ENCODE measurements at places on chromosomes 13 and 19.

GRCh38 chr19:55115446-55116065, 1.9 kb downstream of the PPP1R12C start:
- DNase-seq, result no peak

GRCh38 chr13:108919036-108919907, 289.9 kb downstream of the MYO16 start:
- no peak for DNase-seq

GRCh38 chr19:3565139-3565538, 7.6 kb upstream of the HMG20B start:
- DNase-seq, result no peak

- no peak for DNase-seq
Observed at GRCh38 chr13:19266979-19267378, 85.4 kb upstream of the TUBA3C start.

DNA sequence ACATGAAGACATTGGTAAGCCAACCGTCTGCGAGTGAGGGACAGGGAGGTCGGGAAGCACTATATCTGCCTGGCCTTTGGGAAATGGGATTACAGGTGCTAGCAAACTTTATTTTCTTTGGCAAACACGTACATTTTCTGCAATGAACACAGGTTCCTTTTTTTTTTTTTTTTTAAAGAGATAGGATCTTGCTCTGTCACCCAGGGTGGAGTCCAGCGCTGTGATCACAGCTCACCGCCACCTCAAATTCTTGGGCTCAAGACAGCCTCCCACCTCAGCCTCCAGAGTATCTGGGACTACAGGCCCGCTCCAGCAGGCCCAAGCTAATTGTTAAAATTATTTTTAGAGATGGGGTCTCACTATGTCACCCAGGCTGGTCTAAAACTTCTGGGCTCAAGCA, 24.2 kb downstream of the ELAVL1 start:
- DNase-seq, result no peak

DNA sequence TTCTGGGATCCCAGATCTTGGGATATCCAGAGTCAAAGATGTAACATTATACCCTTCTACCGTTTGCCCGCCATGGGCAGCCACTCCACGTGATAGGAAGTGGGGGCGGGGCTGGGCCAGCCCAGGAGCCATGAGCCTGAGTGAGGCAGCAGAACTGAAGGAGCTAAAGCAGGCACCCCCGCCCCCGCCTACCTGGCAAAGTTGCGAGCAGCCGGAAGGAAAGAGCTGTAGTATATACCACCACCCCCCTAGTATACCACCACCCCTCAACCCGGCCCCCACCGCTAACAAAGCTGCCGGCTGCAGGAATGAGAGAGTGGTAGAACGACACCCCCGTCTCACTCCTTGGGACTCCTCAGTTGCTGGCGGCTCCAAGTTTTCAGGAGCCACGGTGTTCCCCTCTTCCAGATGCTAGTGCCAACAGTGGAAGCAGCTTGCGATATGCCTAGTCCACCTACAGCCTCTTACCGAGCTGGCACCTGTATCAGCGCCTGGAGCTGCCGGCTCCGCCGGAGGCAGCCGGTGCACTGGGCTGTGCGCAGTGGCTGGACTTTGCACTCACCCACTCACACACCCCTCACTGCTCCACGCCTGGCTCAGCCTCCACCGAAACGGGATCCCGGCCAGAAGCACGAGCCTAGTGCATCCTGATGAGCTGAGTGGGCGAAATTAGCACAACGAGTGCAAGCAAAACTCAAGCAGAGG, 230.7 kb upstream of the PRR20A start:
- DNase-seq, result no peak

DNA sequence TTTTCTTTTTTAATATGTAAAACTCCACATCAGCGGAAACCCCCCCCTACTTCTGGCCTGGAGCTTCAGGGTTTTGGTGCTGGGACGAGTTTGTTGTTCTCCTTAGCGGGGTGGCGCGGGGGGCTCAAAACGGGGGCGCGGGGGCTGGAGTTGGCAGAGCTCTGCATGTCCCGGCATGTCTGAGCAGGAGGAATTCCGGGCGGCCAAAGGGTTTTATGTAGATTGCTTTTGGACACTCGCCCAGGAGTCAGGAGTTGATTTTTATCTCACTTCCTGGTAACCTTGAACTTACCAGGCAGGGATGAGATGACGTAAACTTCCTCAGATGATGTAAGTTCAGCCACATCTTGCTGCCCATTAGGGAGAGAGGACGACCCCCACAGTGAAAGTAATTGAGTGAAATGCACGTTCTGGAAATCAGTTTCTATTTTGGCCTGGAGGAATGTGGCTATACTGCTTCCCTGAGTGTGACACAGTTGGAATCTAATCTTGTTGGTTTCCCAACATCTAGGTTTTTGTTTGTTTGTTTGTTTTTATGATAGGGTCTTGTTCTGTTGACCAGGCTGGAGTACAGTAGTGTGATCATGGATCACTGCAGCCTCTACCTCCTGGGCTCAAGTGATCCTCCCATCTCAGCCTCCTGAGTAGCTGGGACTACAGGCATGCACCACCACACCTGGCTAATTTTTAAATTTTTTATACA, 21.0 kb upstream of the GDF15 start:
- no peak for DNase-seq

- DNase-seq, result peak; percentile 16
Observed at GRCh38 chr19:30312582-30313352, 59.4 kb upstream of the ZNF536 start.

GRCh38 chr13:111286162-111286561, 34.3 kb upstream of the TEX29 start:
- no peak for DNase-seq

- DNase-seq, result peak; percentile 7
Observed at GRCh38 chr13:30618186-30618929, 638 bp downstream of the USPL1 start.

DNA sequence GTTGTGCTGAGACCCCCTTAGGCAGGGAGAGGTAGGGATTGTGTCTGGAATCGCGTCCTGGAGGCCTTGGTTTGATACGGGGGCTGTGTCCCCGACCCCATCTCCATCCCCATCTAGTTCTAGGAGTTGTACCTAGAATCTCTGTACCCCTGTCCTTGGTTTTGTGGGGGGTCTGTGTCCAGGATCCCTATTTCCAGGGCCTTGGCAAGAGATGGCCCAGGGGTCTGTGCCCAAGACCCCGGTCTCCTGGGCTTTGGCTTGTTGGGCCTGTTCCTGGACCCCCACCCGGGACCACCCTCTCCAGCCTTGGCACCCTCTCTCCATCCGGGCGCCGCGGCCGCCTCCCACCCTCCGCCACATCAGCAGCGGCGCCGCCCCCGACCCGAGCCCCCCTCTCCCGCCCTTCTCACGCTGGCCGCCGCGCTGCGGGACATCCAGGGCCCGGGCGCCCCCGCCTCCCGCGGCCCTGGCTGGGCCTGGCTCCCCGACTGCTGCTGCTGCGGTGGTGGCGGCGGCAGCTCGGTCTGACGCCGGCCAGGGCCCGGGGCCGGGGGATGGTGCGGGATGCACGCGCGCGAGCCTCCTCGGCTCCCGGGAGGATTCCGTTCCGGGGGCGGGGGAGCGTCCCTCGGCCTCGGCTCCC, at the start of gene NUMBL:
NUMBL (minus strand) TSS at position 602 of the 643 bp plus-strand sequence; CDS start at position 434, 168 bp downstream.
- no peak for DNase-seq

GRCh38 chr19:53877361-53877766, 4.6 kb upstream of the PRKCG start:
- no peak for DNase-seq

DNA sequence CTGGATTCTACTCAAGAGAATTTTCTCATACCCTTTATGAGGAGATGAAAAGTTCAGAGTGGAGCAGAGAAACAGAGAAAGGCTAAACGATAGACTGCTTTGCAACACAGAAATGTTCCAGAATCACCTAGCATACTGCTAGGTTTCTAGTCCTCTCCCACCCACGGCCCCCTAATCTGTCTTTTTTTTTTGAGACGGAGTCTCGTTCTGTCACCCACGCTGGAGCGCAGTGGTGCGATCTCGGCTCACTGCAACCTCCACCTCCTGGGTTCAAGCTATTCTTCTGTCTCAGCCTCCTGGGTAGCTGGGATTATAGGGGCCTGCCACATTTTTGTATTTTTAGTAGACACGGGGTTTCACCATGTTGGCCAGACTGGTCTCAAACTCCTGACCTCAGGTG, 4.8 kb downstream of the SUGP2 start:
- DNase-seq, result no peak

- peak; percentile 36 for DNase-seq
Observed at GRCh38 chr19:632579-633067, 714 bp downstream of the POLRMT start.

DNA sequence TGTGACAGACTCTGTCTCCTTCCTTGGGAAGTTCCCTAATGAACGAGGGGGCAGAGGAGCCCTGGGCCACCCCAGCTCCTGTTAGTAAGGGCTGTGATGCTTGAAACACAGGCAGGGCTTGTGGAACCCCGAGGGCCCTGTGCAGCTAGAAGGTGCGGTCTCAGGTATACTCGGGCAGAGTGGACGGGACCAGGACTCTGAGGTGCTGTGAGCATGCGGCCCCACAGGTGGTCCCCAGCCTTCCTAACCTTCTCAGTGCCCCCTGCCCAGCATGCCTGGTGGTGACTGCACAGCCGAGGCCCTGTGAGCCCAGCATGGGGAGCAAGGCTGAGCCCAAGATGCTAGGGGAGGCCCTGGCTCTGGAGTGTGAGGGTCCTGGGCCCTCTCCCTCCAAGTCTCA, 4.0 kb upstream of the SIGLEC8 start:
- no peak for DNase-seq

DNA sequence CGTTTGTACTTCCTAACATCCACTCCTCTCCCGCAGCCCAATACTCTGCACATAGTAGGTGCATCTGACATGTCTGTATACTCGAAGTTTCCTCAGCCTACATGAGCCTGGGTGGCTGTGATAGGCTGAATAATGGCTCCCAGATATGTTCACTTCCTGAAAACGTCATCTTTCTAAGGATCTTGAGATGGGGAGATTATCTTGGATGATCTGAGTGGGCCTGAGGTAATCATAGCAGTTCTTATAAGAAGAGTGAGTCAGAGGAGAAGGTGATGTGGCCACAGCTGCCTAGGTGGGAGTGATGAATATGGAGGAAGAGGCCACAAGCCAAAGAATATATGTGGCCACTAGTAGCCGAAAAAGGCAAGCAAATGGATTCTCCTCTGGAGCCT, 84.2 kb downstream of the AKAP11 start:
- DNase-seq, result no peak

DNA sequence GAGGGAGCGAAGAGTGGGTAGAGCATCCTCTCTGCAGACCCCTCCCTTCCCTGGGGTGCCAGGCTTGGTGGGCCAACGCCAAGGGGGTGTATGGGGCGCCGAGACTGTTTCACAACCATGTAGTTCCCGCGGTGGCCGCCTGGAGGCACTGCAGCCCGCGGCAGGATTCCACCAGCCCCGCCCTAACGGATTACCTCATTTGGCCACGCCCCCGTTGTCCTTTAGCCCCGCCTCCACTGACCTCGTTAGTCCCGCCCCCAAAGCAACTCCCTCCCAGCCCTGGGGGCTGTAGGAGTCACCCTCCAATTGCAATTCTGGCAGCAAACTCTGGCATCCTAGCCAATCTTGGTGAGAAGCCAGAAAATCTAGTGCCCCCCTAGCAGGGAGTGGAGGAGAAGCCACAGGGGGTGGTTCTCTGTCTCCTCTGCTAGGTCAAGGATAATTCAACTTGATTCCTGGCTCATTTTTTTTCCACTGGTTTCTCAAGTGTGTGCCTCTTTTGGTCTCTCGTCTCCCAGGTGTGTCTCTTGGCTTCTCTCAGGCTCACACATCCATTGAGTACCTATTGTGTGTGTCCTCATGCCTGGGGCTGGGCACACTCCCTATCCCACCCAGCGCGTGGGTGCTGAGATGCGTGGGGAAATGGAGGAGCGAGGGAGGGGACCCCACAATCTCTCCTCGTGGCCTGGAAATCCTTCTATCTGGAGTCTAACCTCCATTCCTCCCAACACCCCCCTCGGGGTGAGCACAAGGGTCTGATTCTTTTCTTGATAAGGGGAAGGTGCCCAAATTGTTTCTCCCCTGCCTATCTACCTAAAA, 2.0 kb downstream of the OLFM2 start:
- peak; percentile 80 for DNase-seq

- DNase-seq, result no peak
Observed at GRCh38 chr13:79846386-79846785, 365.4 kb downstream of the NDFIP2 start.

DNA sequence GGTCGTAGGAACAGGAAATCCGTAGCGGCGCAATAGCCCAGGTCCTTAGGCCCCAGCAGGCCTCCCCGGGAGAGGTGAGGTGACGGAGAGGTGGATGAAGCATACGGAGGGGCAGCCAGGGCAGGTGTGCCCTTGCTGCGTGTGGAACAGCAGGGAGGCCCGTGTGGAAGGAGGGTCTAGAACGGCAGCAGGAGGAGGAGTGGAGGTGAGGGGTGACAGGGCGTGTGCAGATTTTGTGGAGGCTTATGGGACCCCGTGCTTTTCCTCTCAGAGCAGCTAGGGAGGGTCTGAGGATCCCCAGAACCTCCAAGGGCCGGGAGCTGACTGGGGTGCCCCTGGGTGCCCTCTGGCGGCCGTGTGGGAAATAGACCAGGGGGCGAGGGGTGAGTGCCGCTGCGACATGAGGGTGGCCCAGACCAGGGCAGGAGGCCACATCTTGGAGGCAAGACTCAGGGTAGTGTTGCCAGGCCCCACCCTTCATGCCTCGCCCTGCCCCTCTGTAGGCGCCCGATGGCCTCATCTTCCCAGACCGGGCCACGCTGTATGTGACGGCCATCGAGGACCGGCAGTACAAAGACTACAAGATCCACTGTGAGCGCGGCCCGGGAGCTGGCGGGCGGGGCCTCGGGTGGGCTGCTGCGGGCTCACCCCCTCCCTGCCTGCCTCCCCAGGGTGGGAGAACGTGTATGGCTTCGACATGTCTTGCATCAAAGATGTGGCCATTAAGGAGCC, 5.0 kb upstream of the ADM5 start:
- DNase-seq, result no peak

DNA sequence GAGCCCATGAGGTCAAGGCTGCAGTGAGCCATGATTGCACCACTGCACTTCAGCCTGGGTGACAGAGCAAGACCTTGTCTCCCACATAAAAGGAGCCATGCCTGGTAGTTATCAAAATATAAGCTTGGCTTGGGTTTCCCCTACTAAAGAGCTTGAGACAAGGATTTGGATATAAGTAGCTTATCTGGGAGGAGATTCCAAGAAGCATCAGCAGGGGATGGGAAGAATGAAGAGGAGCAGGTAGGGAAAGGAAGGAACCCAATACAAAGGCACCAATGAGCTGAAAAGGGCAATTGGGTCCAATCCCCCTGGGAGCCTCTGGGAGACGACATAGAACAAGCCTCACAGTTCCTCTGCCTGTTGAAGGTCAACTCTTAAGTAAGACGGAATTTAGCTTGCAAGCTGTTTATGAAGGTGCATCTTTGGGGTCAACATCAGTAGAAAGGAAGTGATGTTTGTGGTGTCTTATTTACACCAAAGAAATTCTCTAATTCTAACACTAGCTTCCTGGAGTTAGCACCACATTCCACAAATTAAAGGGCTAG, 7.4 kb upstream of the CLEC4G start:
- DNase-seq, result peak; percentile 87

GRCh38 chr19:45768655-45768983, 433 bp downstream of the SIX5 start:
- peak; percentile 45 for DNase-seq

- no peak for DNase-seq
Observed at GRCh38 chr13:20371825-20372224, 139.7 kb upstream of the GJB6 start.

- DNase-seq, result no peak
Observed at GRCh38 chr19:32642771-32643170, 32.2 kb downstream of the ANKRD27 start.

GRCh38 chr19:32040236-32040635, 305.2 kb upstream of the ZNF507 start:
- DNase-seq, result no peak

GRCh38 chr19:36987091-36987490, 71.0 kb downstream of the ZNF568 start:
- DNase-seq, result no peak

GRCh38 chr13:23621316-23621645, 51.1 kb downstream of the TNFRSF19 start:
- DNase-seq, result no peak

Measured in WERI-Rb-1 (cell line).